ENCODE measurements at places on chromosomes 2 and 18.

- DNase-seq: no peak
Observed at GRCh38 chr2:103773884-103774283, 1012.1 kb downstream of the TMEM182 start.

DNA sequence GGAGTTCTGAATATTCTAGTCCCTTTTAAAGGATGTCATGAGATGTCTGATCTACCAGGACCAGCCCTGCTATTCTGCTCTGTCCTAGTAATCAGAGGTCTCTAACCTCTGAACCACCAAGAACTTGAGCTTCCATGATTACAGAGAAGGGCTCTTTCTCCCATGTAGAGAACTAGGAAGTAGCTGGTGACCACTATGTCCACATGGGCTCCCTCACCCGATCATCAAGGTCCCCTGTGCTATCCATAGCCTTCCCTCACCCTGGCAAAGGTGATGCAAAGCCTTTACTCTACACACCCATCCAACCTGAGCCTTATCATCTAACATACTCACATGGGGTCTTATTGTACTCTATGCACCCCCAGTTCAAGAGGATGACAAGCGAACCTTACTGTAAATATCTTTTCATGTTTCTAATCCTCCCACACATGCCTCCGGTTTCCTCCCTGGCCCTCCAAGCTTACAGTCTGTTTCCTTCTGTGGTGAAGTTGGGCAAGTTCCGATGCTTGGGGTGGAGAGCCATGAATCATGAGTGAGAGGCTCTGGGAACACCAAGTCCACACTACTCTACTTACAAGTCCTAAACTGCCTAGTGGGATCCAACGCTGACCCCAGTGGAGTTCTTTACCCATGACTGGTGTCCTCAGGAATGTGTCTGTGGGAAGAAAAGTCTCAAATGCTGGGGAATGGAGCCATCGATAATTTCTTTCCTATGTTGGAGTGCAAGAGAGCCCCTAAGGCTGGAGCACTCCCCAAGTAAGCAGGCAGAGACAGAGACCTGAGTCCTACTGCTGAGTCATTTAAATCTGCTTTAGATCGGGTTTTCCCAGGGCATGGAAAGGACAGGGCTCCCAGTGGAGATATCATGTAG lies 73.3 kb upstream of the KLF7 start:
- DNase-seq: no peak

GRCh38 chr2:38033646-38034045 lies 42.3 kb downstream of the CYP1B1 start:
- no peak for DNase-seq

- DNase-seq: no peak
Observed at GRCh38 chr2:49255409-49255971, 101.2 kb upstream of the FSHR start.

GRCh38 chr2:152618193-152618564 lies 99.1 kb downstream of the PRPF40A start:
- no peak for DNase-seq

DNA sequence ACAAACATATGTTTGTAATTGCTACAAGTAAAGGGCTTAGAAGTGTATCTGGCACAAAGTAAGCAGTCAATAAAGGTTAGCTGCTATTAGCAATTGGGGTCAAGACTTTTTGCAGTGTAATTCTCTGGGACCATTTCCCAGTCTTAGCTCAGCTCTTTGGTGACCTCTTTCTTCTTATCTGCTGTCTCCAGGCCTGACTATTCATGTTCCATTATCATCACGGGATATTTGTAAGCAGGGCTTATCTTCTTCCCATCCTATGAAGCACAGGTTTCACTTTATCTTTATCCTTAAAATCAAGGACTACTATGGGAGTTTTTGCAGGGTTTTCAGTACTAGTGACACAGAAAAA lies 131.7 kb downstream of the DOCK10 start:
- DNase-seq: no peak

DNA sequence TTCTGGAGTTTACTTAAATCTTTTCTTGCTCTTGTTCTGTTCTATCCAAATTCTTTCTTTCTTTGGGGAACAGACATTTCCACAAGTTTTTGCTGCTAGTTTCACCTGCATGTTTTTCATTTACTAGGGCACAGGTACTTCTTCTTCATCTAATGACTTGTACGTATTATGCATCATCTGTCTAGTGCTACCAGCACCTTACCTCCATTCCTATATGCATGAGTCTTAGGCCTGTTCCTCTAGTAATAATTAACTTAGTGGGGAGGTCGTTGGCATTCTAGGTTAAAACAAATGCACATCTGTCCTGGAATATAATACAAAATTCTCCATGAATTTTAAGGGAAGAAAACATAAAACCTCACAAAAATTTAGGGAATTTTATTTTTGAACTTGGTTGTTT lies 164.5 kb upstream of the STON1 start:
- no peak for DNase-seq

DNA sequence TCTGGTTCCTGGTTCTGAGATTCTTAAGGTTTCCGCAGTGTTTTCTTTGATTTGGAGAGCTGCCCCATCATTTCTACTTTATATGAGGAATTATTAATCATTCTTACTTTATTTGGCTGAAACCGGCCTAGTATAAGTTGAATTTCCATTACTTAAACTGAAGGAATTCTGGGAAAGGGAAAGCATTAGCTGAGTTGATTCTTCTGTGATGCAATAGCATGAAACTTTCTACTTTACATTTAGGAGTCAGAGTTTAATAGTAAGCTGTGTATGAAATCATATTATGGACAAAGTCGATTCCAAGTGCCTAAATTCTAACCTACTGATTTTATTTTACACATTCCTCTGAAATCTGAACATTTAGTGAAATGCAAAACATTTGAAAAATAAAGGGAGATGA lies 1269.7 kb upstream of the ZEB2 start:
- no peak for DNase-seq

DNA sequence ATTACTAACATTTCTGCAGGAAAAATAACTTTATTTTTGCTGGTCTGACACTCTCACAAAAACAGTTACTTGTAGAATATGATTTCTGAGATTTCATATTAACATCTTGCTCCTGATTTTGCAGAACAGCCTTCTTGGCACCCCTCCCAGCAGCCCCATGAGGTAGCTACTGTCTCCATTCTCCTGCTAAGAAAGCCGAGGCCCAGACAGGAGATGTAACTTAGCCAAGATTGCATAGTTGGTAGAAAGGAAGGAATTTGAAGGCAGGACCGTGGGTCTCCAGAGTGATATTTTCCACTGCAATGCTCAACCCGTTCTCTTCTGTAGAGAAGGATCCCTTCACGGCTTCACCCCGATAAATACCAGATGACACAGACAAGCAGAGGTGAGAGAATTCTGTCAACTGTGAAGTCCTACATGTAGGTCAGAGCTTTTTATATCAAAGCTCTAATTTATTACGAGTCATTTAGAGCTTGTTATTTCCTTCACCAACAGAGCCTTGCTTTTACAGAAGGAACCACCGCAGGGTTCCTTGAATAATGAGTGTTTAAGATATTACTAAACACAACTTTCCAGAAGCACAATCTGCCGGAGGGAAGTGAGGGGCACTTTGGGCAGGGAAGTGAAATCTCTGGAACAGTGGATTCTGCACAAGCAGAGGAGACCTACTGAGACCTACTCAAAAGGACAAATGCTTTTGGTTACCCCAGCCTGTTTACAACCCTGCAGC lies 48.0 kb upstream of the MYCN start:
- no peak for DNase-seq

- peak; percentile 18 for DNase-seq
Observed at GRCh38 chr2:63888490-63889402, 47.0 kb downstream of the UGP2 start.

GRCh38 chr2:20755132-20755800 lies 67.6 kb downstream of the LDAH start:
- no peak for DNase-seq

DNA sequence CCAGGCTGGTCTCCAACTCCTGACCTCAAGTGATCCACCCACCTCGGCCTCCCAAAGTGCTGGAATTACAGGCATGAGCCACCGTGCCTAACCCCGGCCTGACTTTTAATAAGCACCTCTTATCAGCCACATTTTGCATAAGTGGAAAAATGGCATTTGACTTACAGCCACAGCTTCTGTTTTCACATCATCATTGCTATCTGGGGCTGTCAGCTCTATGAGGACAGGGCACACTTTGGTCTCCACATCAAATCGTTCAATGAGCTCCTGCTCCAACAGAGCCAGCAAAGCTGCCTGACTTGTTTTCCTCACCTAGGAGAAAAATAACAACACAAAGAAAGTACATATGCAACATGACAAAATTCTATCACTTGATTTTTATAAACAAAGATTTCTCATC lies 26.4 kb downstream of the PPP4R1 start:
- DNase-seq: no peak

- no peak for DNase-seq
Observed at GRCh38 chr2:27143285-27143684, 4.1 kb upstream of the PRR30 start.

DNA sequence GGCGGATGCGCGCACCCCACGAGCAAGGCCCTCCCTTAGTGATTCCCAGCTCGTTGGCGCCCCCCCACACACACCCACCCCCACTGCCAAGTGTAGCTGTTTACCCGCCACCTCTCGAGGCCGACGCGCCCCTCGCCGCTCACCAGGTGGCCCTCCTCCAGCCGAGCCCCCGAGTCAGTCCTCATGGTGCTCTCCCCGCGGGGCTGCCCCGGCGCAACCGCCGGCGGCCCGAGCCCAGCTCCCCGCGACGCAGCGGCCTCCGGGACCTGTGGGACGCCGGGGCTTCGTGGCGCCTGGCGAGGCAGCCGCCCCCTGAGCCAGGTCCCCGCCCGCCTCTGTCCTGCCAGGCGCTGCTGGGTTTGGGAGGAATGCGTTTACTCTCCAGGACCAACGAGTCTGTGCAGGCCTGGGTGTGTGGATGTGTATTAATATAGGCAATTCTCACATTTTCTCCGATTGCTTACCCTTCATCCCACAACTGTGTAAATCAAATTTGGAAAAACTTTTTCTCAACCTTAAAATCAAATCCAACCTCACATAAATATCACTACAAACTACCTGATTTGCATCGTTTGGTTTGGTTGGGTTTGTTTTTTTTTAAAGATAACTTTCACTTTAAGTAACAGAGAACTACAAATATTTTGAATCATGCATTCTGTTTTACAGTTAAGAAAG lies at the start of gene TMEM237:
Gene TMEM237 (minus strand): TSS at position 288 of the 675 bp plus-strand sequence. CDS start 103 bp downstream, at position 185.
- DNase-seq: peak; percentile 31

DNA sequence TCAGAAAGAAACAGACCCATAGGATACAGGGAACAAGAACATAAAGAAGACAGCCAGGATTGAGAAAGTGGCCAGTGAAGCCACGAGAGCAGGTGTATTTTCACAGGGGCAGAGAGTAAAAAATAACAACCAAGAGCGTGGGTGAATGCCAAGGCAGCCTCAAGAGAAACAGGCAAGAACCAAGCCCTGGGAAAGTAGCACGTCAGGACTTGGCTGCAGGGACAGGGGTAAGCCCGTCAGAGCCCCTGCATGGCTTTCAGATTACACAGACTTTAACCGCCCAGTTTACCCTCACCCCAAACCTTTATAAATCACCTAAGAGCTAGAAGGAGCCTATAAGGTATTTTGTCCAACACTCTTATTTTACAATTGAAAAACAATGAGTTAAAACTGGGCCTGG lies 43.7 kb downstream of the ARL4C start:
- no peak for DNase-seq

GRCh38 chr18:79515944-79516351 lies 120.2 kb downstream of the NFATC1 start:
- no peak for DNase-seq

- no peak for DNase-seq
Observed at GRCh38 chr2:142574388-142574787, 303.1 kb upstream of the KYNU start.

- DNase-seq: no peak
Observed at GRCh38 chr2:237862528-237862895, 3.1 kb downstream of the RAMP1 start.

GRCh38 chr2:138132108-138132507 lies 167.8 kb downstream of the HNMT start:
- no peak for DNase-seq

DNA sequence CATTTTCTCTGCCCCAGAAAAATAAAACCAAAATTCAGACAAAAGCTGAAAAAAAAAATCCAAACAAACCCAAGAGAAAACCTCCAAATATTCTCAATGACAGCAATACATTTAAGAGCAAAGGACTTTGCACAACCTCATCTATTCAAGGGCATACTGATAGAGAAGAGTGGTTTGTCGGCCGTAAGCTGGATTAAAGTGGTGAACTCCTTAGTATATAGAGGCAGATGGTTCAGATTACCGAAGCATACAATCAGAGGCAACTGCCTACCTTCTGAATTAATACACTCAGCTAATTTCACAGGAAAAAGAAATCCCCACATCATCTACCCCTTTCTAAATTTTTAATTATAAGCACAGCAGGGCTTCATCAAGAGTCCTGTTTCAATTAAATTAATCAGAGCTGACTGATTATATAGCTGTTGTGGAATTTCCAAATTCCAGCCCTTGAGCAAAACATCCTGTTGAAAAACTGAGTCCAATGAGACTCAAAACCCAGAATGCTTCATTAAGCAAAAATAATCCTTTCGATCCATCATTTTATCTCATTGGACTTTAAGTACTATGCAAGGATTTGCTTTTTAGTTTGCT lies at the start of gene CPLX4:
Gene CPLX4 (minus strand): TSS at position 190 of the 591 bp plus-strand sequence. CDS start 187 bp downstream, at position 3.
- no peak for DNase-seq

DNA sequence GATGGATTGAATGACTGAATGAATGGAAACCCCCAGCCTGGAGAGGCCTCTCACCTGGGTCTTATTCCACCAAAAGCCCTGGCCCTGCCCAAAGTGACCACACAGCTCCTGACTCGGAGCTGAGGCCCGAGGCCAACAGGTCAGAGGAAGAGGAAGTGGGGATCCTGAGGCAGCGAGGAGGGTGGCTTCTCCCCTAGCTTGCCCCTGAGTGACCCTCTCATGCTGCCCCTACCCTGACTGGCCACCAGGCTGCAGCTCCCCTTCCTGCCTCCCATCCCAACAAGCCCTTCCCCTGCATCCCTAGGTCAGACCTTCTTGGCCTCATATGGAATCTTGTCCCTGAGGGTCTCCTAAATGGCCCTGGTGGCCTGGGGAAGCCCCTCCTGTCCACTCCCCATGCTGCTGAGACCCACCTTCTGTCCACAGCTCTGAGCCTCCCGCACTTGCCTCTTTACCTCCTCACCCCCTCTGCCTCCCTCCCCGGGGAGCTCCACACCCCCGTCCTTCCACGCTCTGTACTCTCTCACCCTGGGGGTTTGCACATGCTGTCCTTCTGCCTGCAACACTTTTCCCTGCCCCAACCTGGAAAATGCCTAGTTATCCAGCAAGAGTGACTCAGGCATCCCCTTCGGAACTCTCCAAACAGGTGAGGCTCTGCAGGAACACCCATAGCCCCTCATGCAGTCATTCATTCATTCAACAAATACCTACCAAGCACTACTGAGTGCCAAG lies 134.8 kb upstream of the HDAC4 start:
- DNase-seq: no peak

DNA sequence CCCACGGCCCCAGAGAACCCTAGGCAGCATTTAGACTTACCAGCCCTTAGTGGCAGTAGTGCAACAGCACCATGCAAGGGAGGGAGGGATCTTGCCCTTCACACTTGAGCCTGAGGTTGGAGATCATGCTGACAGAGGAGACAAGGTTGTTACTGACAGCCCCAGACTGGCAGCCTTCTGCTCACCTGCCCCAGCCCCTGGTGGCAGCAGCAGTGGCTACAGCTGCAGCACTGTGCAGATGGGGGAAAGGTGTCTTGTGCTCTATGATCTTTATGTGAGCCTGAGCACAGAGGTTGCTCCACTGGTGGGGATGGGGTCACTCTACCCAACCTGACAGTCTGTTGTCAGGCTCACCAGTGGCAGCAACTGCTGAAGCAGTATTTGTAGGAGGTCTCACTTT lies 501.2 kb upstream of the LRRTM4 start:
- DNase-seq: no peak

- no peak for DNase-seq
Observed at GRCh38 chr2:70425682-70426301, 123.9 kb upstream of the FAM136A start.

Data from stimulated activated CD4-positive, alpha-beta T cell treated with anti-CD3 and anti-CD28 coated beads, Interleukin-1b, Interleukin-23, amount 100 ng/mL, for 4 hours (primary cell).